ENCODE measurements at places on chromosomes 11 and 22.

DNA sequence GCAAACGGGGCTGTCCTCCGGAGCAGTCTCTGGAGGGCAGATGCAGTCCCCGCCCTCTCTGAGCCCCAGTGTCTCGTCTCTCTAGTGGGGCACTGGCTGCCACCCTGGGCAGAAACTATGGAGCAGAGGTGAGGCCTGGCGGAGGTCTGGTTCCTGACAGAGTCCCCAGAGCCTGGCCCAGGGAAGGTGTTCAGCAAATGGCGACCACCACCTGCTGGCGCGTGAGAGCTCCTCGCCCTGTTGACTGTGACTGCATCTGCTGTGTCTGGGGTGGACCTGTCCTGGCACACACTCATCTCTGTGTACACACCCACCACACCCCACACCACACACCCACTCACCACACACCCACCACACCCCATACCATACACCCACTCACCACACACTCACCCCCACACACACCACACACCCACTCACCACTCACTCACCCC, 18.3 kb upstream of the TTLL12 start:
- no peak for DNase-seq

- DNase-seq: no peak
These were observed 2.4 kb downstream of the TRIM44 start for GRCh38 chr11:35664977-35665441.

DNA sequence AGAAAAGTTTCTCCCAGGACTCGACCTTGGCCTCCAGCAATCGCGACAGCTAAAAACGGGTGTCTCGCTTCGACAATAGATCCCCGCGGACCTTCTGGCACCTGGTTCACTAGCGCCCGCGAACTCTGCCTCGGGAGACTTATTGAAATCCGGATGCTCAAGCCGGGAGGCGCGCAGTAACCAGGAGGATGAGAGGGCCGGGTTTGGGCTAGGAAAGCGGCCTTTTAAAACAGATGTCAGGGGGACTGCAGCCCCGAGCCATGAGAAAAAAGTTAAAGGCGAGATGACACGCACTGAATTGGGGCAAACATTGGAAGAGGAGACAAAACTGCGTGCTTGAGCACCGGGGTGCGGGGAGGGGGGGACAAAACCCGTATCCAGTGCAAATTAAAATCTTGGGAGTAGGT, 637 bp upstream of the ZBTB16 start:
- no peak for DNase-seq

- no peak for DNase-seq
These were observed 966.9 kb upstream of the CNTN5 start for GRCh38 chr11:98053851-98054250.

- DNase-seq: no peak
These were observed 81.6 kb downstream of the MED15 start for GRCh38 chr22:20588843-20589581.

GRCh38 chr11:119168471-119169281, at the start of gene NLRX1:
Gene NLRX1 (plus strand): TSS chr11:119168725. CDS start chr11:119171404, 2,679 bp downstream.
- peak; percentile 35 for DNase-seq
